Hippocampal formation (tissue), 2 donors: ENCODE measurements at places on chromosomes 5 and 9.

GRCh38 chr9:11686733-11687132 is 1006.5 kb upstream of the TYRP1 start:
- DNase-seq = no peak

GRCh38 chr5:52807723-52808122 is 20.0 kb downstream of the ITGA1 start:
- no peak for DNase-seq

DNA sequence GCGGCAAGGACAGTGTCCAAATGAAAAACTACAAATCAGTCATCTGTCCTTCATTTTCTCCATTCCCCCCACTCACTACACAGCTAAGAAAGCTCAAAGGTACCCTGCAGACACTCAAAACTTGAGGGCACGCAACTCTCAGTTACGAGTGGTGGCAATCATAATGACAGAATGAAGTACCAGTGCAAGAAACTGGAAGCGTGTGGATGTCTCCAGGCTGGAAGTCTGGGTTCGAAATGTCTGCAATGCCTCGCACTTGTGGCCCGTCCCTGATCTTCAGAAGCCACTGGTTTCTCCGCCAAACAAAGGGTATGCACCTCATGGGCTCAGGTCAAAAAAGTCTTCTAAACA is 597 bp upstream of the CENPH start:
- DNase-seq = no peak

DNA sequence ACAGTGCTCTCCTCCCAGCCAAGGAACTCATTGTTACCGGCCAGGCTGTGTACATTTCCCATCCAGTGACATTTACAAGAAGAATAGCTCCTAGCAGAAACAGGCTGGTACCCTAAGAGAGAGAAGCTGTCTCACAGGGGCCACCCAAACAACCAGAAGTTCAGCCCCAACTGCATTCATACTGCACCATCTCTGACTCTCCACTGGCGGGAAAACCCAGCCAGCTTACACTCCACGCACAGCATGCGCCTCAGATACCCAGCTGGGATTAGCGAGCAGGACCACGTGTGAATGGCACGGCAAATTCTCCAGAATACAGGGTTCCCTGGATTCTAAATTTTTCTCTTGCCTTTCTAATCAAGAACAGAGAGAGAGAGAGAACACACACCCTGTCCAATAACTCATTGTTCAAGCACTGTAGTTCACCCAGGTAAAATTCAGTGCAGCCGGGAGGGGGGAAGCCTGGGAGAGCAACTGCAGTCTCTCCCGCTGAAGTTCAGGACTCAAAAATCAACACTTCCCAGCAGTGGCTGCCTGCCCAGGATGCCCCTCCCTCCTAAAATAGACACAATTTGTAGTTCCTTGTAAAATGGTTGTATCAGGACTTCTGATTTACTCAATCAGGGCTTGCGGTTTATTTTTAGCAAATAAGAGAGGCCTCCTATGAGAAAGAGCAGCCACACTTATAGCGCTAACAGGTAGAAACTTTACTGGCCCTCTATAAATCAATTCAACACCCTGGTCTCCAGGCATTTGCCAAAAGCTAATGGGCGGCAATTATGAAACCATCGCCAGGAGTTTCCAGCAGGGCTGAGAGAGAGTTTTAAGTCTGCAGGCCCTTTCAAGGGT is 2.2 kb downstream of the COL23A1 start:
- no peak for DNase-seq

GRCh38 chr5:150665044-150665443 is 4.0 kb downstream of the MYOZ3 start:
- no peak for DNase-seq

- no peak for DNase-seq
Observed at GRCh38 chr5:173334808-173335207, 6.6 kb upstream of the STC2 start.

DNA sequence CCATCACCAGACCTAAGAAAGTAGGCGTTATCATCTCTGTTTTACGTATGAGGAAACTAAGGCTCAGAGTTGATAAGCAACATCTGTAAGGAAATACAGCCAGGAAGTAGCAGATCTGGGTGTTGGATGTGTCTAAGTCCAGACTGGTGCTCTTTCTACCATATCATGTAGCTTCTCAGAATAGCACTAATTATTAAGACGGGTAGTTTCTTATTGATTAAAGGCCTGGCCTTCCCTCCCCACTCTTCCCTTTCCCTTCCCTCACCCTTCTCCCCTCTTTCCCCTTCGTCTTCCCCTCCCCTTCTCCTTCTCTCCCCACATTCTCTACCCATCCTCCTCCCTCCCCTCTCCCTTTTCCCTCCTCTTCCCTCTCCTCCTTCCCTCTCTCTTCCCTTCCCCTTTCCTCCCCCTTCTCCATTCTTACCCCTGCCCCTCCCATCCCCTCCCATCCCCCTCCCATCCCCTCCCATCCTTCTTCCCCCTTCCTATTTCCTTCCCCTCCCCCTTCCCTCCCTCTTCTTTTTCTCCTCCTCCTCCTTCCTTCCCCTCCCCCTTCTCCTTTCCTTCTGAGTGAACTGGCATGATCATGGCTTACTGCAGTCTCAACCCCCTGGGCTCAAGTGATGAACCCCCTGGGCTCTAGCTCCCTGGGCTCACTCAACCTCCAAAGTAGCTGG is 79.4 kb downstream of the SNX24 start:
- no peak for DNase-seq

- no peak for DNase-seq
Observed at GRCh38 chr5:93163010-93163663, 417.9 kb downstream of the NR2F1-AS1 start.

- DNase-seq = no peak
Observed at GRCh38 chr9:113583511-113584427, 120.2 kb downstream of the RGS3 start.

DNA sequence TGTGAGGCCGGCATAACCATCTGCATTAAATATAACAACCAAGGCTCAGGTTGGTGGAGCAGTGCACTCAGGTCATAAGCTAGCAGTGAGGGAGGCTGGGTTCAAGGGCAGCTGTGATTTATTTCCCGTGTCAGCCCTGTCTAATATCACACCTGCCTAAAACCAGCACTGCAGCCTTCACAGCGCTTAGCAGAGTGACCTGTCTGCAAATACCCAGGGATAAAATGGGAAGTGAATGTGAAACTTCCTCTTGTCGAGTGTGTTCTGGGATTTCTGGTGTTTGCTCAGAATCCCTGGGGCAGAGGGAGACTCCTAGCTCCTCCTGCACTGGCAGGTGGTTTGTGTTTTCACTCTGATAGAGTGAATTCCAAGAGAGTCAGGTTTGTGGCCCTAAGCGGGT is 57.5 kb downstream of the ZNF510 start:
- no peak for DNase-seq

DNA sequence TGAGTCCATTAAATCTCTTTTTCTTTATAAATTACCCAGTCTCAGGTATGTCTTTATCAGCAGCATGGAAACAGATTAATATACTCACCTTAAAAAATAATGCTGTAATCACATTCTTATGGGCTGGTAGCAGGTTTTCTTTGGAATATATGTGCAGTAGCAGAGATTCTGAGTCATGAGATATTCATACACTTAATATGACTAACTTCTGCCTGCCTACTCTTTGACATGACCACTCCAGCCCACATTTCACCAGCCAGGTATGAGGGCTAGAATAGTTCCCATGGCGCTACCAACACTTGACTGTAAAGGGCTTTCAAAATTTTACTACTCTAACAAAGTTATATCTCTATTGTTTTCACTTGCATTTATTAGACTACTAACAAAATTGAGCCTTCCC is 74.1 kb upstream of the GHR start:
- DNase-seq = no peak

DNA sequence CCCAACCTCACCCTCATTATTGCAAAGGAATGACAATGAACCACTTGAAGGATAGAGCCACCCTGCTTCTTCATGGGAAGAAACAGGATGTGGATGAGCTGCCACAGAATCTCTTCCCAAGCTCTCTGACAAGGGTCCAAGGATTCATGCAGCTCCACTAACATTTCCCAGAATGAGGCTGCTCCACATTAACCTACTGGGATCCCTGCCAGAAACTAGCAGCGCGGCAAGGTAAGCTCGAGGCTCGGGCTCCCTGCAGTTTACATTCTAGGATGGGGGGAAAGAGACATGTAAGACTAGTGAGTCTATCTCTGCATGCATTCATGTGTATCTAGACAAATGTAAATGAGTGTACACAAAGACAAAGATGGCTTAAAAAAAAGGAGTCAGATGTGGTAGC is 12.1 kb downstream of the DCAF12 start:
- no peak for DNase-seq

DNA sequence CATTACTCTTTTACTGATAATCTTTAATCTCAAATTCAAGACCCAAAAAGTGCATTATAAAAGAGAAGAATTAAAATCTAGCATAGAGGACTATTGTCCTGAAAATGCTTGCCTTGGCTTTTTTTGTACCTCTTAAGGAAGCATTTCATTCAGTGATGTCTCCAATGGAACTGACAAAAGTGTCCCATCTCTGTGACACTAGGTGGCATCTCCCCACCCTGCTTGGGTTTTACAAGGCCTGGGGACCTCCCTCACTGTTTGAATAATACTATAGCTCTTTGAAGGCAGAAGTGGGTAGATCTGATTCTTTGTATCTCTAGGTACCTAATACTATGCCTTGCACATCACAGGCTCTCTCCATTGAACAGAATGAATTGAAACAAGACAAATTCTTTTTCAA is 180.6 kb downstream of the EPB41L4A start:
- no peak for DNase-seq

GRCh38 chr5:89556215-89556913 is 673.4 kb upstream of the MEF2C start:
- DNase-seq = no peak

GRCh38 chr5:10173716-10174115 is 76.0 kb downstream of the ATPSCKMT start:
- no peak for DNase-seq

DNA sequence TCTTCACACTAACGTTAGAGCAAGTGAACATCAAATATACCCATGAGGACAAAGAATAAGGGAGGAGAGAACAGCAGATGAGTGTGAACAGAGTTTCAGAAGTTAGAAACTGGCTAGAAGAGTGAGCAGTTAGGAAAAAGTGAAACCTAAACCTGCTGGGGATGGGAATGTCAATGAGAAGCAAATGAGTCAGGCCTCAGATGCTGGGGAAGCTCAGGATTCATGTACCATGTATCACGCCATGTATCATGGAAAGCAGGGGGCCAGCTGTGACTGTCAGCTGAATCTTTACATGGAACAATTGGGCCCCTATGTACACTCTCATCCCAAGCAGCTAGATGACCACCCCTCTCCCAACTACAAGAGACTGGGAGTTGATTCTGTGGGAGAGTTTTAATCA is 16.2 kb downstream of the GDF9 start:
- DNase-seq = no peak

GRCh38 chr5:76341651-76342334 is 61.3 kb upstream of the IQGAP2 start:
- peak; percentile 15 for DNase-seq

- DNase-seq = no peak
Observed at GRCh38 chr5:4758550-4758949, 381.6 kb upstream of the ADAMTS16 start.

GRCh38 chr9:72919246-72919945 is 33.5 kb downstream of the ALDH1A1 start:
- no peak for DNase-seq

- DNase-seq = no peak
Observed at GRCh38 chr9:111662576-111663300, 1.3 kb downstream of the GNG10 start.

- no peak for DNase-seq
Observed at GRCh38 chr9:97758334-97758916, 61.3 kb upstream of the XPA start.

GRCh38 chr9:16726029-16726428 is 144.4 kb downstream of the BNC2 start:
- DNase-seq = no peak
